ENCODE measurements at places on chromosomes 13 and 19.

- H3K27me3 ChIP-seq = no peaks in the 10 kb centered on the region
- H3K4me1 ChIP-seq = peaks cover 4% of the 10 kb centered on the region
- H3K27ac ChIP-seq = no peak overlapping the region
- DNase-seq = peak; percentile 88
These were observed 4.1 kb upstream of the EML2 start for GRCh38 chr19:45643024-45643926.

DNA sequence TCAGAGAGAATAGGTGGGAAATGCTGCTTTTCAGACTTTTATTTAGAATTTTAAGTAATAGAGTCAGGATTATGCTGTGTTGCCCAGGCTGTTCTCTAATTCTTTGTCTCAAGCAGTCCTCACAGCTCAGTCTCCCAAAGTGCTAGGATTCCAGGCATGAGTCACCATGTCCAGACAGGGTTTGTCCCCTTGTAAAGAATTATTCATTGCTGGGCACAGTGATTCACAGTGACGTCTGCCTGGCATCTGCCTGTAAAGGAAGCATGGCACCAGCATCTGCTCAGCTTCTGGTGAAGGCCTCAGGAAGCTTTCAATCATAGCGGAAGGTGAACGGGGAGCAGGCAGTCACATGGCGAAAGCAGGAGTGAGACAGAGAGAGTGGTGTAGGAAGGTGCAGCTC lies 17.7 kb downstream of the ZNF763 start:
- no peak for DNase-seq
- H3K4me3 ChIP-seq = no peak overlapping the region
- H3K4me1 ChIP-seq = no peaks in the 10 kb centered on the region
- H3K36me3 ChIP-seq = no peaks in the 10 kb centered on the region
- H3K27ac ChIP-seq = no peak overlapping the region

DNA sequence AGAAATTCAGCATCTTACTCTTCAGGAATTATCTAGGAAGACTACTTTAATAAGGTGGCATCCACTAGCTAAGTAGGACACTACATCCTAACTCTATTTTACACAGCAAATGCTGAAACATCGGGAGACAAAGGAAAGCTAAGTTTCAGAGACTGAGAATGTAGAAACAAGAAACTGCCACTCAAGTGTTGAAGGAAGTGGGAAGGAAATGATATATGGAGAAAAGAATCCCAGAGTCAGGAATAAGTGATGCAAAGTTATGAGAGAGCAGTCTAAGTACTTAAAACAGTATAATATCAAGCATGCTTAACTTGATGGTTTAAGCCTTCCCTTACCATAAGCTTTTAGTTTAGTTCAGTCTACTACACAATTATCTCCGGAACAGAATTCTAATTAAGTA lies 52.4 kb downstream of the RBM26 start:
- H3K27me3 ChIP-seq = no peaks in the 10 kb centered on the region
- H3K4me1 ChIP-seq = peaks cover 6% of the 10 kb centered on the region
- no peak for DNase-seq
- H3K27ac ChIP-seq = no peak overlapping the region
- H3K4me3 ChIP-seq = no peak overlapping the region

GRCh38 chr19:35555301-35556005 lies 8.0 kb downstream of the ATP4A start:
- DNase-seq = peak; percentile 23
- H3K27ac ChIP-seq = no peak overlapping the region
- no peak overlapping the region for H3K4me3 ChIP-seq
- no peaks in the 10 kb centered on the region for H3K36me3 ChIP-seq

Data from cardiac muscle cell (in vitro differentiated cells and primary cell).